ENCODE measurements at places on chromosomes 6 and 20.
A peak's percentile ranks its signal among the peaks of the same experiment; 100 is the strongest.

DNA sequence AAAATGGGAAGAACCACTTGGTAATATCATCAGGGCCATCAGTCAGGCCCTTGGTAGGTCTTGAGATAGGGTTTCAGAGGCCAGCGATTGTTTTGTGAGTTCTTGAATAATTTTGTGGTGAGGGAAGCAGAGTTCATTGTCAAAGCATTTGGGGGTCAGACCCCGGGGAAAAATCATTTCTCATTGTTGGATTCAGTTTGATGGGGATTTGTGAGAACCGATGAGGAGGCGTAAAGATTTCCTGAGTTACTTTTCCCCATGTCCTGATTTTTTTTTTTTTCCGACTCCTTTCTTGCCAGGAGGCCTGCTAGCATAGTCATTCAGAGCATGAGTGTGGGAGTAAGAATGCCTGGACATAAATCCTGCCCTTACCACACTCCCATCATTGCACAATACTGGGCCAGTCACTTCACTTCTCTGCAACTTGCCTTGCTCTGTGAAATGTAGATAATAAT lies 60.3 kb downstream of the TSHZ2 start:
- no peak for DNase-seq

GRCh38 chr6:80622641-80623040 lies 516.2 kb downstream of the BCKDHB start:
- no peak for DNase-seq

- no peak for DNase-seq
Measured at GRCh38 chr20:48191200-48191599, 405.9 kb upstream of the SULF2 start.

DNA sequence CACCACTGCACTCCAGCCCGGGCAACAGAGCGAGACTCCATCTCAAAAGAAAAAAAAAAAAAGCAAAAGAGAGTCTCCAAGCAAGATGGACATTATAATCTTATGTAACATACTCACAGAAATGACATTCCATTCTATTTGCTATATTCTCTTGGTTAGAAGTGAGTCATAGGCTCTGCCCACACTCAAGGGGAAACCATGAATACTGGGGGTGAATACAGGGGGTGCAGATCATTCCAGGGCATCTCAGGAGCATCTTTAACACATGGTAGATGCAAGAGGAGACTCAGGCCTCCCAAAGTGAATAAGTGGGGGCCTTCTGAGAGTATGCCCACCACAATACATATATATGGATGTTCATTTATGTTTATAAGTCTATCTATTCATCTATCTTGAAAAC lies 18.3 kb upstream of the RANBP9 start:
- DNase-seq: no peak

- DNase-seq: no peak
Measured at GRCh38 chr6:50602292-50602691, 111.0 kb upstream of the TFAP2D start.

- no peak for DNase-seq
Measured at GRCh38 chr6:2230659-2231277, 14.6 kb downstream of the GMDS start.

- no peak for DNase-seq
Measured at GRCh38 chr6:36313649-36313936, 23.1 kb downstream of the BNIP5 start.

GRCh38 chr20:4437131-4437530 lies 284.6 kb upstream of the PRND start:
- no peak for DNase-seq

- DNase-seq: no peak
Measured at GRCh38 chr20:38126146-38126921, 38.7 kb downstream of the TGM2 start.

GRCh38 chr6:144568241-144568640 lies 283.1 kb downstream of the UTRN start:
- DNase-seq: no peak

DNA sequence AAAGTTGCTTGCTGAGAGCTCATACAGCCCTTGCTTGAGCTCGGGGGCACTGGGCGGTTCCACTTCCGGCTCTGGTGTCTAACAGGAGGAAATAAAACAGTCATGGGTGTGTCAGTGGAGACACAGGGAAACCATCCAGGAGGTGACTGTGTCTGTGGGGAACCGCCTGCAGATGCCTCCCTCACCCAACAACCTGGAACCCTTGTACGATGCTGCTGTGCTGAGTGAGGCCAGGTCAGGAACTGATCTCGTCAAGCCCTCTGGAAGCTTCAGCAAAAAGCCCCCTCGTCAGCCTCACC lies 15.5 kb downstream of the TXNDC5 start:
- no peak for DNase-seq

DNA sequence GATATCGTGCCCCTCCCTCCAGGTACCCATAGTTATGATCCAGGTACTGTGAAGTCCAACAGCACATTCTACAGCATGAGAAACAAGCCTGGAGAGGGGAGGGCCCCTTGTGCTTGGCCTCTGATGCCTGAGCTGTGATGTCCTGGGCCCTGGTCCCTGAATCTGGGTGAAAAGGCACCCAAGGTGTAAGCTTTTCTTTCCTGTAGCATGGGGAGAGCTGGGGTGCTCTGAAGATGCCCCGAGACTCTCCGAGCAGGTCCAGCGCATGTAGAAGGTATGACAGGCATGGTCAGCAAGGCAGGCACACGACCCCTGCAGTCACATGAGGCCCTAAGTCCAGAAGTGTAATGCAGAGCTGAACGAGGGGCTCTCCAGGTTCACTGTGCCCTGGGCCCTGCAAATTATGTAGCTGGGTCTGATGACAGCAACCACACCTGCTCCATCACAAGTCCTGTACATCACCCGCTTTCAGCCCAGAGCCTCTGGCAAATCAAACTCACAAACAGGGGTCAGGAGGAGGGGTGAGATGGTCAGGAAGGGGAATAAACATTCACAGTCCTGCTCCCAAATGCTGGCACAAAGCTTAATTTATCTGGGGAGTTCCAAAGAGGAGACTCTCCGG lies 1.8 kb upstream of the CTSZ start:
- DNase-seq: peak; percentile 11

Data from head of caudate nucleus (tissue), 42 donors.